ENCODE measurements at places on chromosomes 12 and 14.

GRCh38 chr12:41402801-41403200 lies 214.7 kb downstream of the PDZRN4 start:
- no peak for DNase-seq

GRCh38 chr14:49959822-49960408 lies 67.0 kb downstream of the ARF6 start:
- DNase-seq, result no peak

DNA sequence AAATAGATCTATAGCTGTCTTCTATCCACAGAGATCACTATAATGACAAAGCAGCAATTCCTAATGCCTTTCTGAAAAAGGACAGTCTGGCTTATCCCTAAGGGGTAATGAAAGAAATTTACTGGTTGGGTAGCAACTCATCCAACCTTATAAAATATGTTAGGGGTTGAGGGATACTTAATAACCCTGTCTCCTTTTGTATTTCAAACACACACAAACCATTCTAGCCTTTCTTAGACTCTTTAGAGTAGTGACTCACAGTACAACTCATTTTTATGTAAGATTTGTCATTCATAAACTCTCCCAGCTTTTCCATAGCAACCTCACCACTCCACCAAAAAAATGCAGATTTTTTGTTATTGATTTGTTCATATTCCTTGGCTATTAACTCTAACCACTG lies 167.9 kb downstream of the FSCB start:
- no peak for DNase-seq

- no peak for DNase-seq
Observed at GRCh38 chr12:19198272-19198671, 68.7 kb downstream of the PLEKHA5 start.

DNA sequence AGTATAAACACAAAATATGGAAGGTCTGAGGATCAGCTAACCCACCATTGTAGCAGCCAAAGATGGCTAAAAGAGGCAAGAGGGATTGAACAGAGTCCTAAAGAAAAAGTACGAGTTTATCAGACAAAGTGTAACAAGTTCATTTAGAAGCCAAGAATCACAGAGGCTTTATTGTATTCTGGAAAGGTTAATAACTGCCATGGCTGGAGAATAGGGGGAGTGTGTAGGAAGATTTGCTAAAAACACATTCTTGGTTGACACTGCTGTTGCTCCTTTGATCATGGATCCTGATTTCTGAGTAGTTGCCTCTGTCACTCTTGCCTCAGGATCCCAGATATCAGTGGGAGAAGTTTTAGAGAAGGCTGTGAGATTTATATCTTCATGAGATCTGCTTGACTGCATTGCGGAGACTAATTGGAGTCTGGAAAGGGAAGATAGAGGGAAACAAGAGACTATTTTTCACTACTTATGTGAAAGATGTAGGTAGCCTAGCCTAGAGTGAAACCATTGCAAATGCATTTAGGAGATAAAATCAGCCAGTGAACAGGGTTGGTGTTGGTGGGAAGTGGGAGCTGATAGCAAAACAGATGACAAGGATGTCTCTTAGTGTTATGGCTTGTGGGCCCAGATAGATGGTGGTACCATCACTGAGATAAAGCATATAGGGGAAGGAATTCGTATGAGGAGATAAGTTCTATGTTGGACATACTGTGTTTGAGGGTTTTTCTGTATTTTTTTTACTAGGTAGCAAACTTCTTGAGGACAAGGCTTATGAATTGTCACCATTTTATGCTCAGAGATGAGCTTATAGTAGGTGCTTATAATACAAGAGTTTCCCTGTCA lies 402.9 kb upstream of the PDE3A start:
- DNase-seq, result no peak

DNA sequence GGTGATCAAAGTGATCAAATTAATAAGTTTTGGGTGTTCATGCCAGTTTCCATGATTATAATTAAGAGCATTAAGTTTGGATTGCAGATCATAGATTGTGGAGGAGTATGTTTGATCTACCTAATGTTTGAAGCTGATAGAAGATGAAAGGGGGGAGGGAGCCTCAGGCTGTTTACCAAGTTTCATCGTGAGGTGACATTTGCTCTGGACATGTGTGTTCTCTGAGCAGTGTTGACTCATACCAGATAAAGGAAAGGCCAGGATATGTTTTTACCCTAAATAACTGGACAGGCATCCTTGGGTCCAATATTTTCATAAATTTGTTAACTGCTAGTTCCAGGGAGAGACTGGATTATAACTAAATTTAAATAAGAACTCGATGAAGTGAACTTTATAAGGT lies 3.5 kb upstream of the SEL1L start:
- DNase-seq, result no peak

GRCh38 chr12:117494833-117495655 lies 133.6 kb upstream of the NOS1 start:
- no peak for DNase-seq

DNA sequence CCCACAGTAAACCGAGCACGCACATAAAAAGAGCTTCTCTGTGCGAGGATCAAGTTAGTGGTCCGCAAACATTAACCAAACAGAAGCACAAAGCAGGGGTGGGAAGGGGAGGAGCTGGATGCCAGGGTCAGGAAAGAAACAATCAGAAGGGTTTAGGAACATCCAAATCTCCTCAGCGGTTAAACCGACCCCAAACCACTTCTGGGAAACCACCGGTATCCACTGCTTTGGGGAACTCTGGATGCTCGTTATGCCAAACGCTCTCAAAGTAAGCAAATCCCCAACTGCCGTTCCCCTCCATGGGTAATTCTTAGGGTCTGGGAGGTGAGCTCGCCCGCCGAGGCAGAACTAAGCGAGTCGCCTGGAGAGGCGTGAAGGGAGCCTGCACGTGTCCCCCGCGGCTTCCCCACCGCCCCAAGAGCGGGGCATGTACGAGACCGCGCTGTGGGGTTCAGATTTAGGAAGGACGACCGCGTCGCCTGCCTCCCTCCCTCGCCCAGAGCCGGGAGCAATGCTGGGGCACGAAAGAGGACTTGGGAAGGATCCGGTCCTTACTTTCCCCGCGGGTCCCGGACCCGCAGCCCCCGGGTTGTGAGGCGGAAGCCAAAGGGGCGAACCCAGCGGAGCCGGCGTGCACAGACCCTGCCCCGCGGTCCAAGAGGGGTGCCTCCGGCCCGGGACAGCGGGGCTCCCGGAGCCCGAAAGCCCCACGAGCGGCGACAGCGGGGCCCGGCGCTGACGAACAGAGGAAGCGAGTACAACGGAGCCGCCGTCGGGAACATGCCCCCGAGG lies 711 bp downstream of the SBNO1 start:
- peak; percentile 28 for DNase-seq

GRCh38 chr12:62297321-62297720 lies 37.1 kb downstream of the USP15 start:
- no peak for DNase-seq

- no peak for DNase-seq
Observed at GRCh38 chr14:91223028-91223783, 21.3 kb downstream of the GPR68 start.

DNA sequence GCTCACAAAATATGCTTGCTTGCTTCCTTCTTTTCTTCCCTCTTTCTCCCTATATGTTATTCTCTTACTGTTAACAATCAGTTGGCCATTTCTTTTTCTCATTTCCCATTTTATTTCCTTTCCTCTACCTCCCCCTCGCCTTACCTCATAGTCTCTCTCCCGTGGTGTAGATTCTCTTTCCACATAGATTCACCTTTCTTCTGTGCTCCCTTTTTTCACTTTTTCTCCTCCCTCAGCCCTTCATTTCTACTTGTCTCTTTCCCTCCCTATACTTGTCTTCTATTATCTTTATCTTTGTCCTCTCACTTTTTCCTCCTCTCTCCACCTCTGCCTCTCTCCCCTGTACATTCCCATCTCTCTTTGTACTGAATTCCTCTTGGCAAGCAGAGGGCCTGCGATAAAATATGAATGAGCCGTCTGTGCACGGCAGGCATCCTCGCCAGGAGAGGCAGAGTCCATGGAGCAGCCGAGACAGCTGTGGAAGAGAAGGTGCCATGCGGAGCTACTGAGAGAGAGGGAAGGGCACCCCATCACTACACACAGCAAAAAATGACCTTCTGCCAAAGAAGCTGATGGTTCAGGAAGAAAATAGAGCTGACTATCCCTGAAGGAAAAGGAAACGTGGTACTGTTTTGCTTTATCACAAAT lies 12.1 kb downstream of the C14orf93 start:
- DNase-seq, result peak; percentile 49

DNA sequence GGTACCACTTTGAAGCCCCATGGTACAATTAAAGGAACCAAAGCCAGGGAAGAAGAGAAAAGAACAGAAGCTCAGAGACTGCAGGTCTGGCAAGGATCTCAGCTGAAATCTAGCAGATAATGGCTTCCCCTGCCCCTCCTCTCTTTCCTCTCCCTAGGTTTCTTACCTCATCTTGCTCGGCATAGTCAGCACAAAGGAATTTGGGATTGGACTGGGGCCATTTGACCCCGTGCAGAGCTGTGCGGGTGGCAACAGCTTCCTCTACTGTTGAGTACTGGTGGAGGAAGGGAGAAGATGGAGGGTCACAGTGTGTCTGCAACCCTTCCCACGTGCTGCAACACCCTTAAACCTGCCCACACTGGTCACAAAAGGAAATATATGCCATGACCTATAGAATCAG lies 4.7 kb upstream of the CDH24 start:
- no peak for DNase-seq

GRCh38 chr12:3047961-3048360 lies 29.2 kb upstream of the TSPAN9 start:
- no peak for DNase-seq

- DNase-seq, result no peak
Observed at GRCh38 chr14:69284170-69284569, 24.2 kb downstream of the GALNT16 start.

DNA sequence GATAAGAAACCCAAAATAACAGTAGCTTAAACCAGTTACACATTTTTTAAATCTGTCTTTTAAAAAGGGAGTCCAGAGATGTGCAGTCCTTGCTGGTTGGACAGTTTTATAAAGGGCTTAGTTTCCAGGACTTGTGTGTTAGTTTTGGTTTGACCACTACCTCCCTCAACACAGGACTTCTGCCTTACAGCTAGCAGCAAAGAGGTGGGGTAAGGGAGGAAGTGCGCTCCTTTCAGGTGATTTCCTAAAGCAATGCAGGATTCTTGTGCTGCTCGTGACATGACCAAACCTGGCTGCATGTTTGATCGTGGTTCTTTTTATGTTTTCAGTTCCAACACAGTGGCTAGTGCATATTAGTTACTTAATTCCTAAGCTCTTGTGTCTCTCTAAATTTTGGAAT lies 266.2 kb downstream of the TMTC2 start:
- no peak for DNase-seq

DNA sequence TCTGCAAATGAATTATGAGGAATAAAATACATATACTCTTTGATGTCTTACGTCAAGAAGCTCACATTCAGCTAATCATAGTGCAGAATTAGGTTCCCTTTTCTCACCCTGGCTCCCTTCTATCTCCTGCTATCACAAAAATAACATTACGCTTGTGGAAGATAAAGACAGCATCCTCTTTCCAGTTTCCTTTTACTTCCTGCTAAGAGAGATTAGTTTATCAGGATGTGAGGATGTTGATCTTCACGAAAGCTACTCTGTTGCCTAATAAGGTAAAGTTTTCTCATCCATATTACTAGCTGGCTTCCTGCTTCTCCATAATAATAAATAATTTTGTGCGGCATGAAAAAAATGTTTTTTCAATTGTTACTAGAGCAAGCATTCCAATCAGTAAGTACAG lies 217.7 kb upstream of the DCN start:
- DNase-seq, result no peak

DNA sequence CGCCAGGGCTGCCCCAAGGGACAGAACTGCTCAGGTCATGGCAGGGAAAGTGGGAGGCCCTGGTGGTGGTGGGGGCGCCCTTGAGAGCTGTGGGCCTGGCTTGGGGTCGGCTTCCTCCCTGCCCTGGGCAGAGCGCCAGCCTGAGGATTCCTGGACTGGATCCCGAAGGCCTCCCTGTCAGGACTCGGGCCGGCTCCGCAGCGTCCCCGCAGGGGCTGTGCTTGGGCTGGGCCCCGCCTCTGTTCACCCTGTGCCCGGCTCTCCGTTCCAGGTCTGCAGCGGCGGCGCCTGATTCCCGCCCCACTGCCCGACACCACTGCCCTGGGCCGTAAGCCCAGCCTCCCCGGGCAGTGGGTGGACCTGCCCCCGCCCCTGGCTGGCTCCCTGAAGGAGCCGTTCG lies 39.9 kb downstream of the KIF26A start:
- no peak for DNase-seq

DNA sequence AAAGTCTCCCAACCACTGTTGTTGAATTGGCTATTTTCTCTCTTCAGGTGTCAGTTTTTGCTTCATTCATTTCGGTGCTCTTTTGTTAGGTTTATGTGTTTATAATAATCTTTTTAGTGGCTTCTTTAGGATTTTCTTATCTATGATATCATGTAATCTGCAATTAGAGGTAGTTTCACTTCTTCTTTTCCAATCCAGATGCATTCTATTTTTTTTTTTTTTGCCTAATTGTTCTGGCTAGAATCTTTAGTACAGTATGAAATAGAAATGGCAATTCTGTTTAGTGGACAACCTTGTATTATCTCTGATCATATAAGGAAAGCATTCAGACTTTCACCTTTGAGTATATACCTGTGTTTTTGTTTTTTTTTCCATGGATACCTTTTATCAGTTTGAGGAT lies 17.4 kb downstream of the CNOT2 start:
- no peak for DNase-seq

GRCh38 chr12:69644511-69644910 lies 33.8 kb upstream of the LRRC10 start:
- no peak for DNase-seq

- peak; percentile 62 for DNase-seq
Observed at GRCh38 chr14:91112194-91112593, 1.7 kb upstream of the DGLUCY start.

DNA sequence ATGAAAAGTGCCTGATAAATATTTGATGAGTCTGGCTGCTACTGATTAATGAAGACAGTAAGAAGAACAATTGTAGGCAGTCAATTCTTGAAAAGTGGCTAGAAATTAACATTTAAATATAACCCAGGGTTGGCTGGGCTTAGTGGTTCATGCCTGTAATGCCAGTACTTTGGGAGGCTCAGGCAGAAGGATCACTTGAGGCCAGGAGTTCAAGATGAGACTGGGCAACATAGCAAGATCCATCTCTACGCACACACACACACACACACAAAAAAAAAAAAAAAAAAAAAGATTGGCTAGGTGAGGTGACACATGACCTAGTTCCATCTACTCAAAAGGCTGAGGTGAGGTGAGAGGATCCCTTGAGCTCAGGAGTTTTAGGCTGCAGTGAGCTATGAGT lies 7.9 kb upstream of the PLBD1 start:
- no peak for DNase-seq

GRCh38 chr12:68623984-68624383 lies 13.3 kb downstream of the RAP1B start:
- no peak for DNase-seq

GRCh38 chr14:64722842-64723447 lies 18.7 kb downstream of the PLEKHG3 start:
- DNase-seq, result no peak
